ENCODE measurements at places on chromosomes 5 and 9.
A peak's percentile ranks its signal among the peaks of the same experiment; 100 is the strongest.

GRCh38 chr9:118782790-118783463 lies 586.3 kb downstream of the BRINP1 start:
- no peak for DNase-seq

GRCh38 chr5:93777620-93778019 lies 36.2 kb upstream of the POU5F2 start:
- DNase-seq, result no peak

DNA sequence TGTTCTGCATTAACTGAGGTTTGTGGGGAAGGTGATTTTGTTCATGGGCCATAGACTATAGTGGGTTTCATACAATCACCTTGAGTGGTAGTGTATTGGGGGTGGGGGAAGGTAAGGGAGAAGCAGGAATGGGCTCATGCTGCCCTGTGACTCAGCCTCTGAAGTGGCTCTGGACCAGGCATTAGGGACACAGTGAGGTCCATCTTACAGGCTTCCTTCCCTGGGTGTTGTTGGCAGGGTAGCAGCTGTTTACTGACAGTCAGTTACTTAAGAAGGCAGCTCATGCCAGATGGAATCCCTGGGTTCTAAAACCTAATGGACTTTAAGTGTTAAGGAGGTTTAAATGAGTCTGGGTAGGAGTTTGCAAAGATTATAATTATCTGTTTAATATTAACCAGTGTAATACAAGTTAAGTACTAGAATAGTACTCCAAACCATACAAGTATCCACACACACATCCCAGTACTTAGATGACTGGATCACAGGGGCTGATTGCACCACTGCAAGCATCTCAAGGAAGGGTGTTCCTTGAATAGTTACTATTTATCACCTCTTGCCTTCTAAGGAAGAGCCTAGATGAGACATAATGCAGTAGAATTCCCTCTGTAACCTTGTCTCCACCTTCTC lies 59.3 kb downstream of the CAST start:
- no peak for DNase-seq

DNA sequence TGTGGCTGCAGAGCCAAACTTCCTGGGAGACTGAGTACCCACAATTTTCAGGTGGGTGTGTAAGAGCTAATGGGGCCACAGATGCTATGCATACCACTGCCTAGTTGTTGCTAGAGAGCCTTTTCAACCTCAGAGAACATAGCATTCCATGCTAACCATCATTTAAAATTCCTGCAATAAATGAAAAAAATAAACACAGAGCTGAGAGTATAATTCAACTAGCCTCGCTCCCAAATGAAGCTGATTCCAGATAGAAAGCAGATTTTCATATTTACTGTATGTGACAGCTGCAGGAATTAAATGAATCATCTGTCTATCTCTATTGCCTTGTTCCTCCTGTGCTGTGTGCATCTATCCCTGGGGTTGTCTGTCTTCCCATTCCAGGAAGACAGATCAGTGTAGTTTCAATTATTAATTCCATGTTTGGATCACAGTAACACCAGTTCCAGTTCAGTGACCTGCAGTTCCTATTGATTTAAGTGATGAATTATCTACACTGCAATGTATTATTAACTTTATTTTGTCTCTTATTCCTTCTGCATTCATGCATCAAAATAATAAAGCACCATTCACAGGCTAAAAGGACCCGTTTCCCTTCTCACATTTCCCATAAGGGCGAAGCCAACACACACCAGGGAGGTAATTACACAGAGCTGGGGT lies 324.5 kb downstream of the SLIT3 start:
- DNase-seq, result no peak

DNA sequence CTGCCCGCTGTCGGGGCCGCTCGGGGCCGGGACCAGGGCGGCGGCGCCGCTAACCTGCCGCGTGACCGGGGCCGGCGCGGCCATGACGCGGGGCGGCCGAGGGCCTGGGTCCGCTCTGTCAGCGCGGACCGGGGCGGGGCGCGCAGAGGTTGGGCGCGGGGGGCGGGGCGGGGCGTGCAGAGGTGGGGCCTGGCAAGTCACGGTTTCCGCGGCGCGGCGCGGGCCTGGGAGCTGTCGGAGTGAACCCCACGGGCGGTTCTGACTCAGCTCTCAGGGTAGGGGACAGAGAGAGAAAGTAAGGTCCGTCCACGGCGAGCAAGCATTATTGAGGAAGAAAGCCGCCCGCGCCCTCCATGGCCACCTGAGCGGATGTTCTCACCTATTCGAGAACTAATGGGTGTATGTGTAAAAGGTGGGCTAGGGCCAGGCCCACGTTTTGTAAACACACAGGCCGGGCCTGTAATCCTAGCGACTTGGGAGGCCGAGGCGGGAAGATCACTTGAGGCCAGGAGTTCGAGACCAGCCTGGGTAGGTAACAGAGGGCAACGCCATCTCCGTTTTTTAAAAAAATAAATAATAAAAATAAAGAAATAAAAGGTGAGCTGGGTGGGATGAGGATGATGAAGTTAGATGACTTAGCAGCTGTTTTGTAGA lies at the start of gene PRXL2C:
PRXL2C (minus strand) TSS at position 120 of the 654 bp plus-strand sequence; CDS start at position 84, 36 bp downstream.
- peak; percentile 80 for DNase-seq

Measured in GM13976 (cell line).